Neural progenitor cell (in vitro differentiated cells): ENCODE measurements at places on chromosomes 16 and 17.

- DNase-seq: no peak
These were observed 4.3 kb upstream of the CCL7 start for GRCh38 chr17:34265711-34266110.

DNA sequence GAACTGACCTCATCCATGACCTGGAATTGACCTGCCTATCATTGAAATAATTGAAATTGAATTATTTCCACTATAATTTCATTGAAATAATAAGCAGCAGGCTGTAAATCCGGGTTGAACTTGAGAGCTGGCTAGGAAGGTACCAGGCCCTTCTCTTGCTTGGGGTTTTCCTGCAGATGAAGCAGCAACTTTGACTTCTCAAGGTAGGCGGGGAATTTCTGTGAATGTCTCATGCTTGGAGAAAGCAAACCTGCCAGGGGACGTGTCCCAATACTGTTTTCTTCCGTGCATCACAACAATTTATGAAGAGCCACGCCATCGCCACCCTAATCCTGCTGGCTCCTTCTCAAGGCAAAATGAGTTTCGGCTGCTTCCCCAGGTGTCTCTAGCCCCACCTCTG lies 97.5 kb upstream of the XYLT1 start:
- no peak for DNase-seq

DNA sequence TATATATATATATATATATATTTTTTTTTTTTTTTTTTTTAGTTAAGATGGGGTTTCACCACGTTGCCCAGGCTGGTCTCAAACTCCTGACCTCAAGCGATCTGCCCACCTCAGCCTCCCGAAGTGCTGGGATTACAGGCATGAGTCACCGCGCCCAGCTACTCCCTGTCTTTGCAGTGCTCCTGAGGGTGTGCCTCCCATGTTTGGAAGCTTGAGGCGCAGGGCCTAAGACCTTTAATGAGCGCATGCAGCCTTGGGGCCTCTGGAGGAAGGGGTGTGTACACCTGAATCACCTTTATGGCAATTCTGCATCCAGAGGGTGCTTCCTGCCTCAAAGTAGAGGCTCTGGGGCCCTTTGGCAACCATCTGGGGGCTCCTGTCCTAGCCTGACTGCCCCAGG lies 219.4 kb upstream of the CIBAR2 start:
- no peak for DNase-seq

DNA sequence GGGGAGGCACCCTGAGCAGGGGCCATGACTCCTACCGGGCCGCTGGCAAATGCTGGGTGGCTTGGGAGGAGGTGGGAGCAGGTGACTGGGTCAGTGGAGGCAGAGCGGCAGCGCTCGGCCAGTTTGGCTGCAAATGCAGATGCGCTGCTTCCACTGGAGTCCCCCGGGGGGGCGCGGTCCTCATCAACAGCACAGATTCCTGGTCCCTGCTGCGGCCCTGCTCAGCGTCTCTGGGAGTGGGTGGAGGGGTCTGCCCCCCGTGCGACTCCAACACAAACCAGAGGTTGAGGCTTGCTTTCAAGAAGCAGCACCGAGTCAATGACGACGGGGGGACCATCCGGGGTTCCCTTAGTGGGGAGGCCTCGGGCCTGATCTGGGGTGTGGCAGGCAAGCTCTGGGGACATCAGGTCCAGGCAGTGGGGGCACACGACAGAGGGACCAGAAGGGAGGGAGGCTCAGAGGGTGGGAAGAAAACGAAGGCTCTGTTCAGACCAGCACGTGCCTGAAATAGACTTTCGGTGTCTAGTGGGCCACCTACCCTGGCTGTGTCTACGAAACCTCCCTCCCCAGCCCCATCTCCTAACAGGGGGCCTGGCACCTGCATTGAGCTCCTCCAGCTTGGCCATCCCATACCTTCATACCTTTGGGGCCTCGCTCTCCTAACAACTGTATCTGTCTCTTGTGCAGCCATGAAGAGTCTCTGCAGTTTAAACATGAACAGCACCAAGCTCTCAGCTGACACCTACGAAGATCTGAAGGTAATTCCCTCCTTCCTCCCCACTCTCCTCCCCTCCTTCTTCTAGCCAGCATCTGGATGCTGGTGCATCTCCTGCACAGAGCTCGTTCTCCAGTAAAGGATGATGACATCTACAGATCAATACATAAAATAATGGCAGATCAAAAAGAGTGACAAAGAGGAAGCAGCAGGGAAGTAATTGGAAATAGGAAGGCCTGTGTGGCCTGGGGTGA lies 72.5 kb upstream of the PLCG2 start:
- no peak for DNase-seq

DNA sequence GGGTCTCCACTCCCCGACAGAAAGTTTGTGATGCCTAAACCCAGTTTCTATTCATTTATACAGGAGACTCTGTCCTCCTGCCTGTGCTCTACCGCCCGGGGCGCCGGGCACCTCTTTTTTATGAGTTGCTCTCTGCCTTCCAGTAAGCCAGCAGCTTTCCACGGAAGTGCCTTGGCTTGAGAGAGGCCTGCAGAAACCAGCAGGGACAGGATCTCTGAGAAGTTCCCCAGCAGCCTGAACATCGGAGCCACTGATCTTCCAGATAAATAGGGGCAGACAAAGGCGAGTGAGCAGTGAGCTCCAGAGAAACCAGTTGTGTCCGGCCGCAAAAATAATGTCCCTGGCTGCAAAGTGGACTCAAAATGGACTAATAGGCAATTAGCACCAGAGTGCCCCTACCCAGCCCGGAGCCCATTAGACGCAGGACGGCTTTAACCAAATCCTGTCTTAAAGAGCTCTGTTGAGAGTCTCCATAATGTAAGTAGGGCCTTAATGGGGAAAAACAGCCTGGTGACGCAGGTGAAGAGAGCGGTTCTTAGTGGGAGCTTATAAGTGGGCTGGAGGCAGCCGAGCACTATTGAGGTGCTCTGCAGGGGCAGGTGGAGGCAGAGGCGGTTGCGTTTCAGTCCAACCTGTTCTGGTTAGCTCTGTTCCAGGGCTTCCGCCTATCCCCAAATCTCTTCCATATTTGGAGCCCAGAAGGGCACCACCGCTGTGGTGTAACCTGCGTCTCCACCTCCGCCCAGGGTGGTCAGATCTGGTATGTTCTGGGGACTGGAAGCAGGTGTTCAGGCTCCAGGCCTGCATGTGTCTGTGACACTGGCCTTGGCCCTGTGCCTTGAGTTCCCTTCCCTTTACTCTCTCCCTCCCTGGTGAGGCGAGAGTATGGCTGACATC lies 74.1 kb downstream of the NT5M start:
- no peak for DNase-seq

DNA sequence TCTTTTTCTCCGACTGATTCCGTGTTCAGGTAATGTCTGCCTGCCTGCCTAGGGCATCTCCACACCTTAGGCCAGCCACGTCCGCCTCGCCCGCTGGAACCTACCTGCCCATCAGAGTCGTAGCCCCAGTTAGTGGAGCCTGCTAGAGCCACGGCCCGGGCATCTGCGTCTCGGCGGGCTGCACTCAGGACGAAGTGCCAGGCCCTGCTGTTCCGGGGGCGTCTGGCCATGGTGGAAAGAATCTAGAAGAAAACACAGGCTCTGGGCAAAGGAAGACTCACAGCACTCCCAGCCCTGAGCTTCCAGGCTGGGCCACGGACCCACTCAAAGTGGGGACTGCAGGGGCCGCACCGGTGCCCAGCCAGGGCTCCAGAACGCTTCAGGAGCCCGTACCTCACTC lies 1.1 kb downstream of the SPSB3 start:
- DNase-seq: no peak

DNA sequence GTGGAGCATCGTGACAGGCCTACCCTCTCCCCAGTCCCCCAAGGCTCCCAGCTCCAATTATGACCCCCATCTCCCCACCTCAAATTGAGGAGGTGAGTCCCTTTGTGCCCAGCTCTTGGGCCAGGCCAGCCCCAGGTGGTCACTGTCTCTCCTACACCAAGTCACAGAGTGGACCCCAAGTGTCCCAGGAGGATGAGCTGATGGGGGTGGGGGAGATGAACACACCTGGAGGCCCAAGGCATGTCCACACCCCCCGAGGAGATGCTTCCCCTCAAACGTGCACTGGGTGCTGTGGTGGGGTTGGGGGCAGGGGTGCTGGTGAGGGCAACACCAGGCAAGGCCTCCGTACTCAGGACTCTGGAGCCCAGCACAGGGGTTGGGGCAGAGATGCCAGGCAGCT lies 73.2 kb downstream of the RBFOX3 start:
- no peak for DNase-seq

- DNase-seq: no peak
These were observed 23.1 kb downstream of the COPRS start for GRCh38 chr17:31835984-31836383.

GRCh38 chr17:13035420-13035819 lies 17.6 kb upstream of the ELAC2 start:
- DNase-seq: no peak

DNA sequence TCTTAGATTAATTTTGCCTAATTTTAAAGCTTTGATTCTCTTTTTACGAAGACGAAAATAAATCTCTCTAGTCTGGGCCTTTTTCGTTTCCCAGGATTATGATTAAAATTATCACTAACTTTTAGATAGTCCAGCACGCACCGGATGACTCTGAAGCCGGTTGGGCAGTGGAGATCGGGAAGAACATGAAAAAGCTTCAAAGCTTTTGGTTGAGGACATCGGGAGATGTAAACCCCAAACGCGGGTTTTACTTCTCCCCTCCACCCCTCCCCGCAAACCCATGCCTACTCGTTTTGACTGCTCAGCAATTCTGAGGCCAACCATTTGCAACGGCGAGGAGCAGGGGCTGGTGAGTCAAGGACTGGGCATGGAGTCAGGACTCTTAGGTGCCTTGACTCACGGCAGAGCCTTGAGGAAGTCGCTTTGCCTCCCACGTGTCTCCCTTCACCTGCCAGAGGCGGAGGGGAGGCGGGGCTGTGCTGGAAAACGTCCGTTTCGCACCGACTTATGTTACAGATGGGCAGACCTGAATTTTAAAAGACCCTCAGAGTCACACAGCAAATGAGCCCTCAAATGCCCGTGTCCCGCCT lies 989 bp upstream of the DUSP14 start:
- DNase-seq: peak; percentile 61

DNA sequence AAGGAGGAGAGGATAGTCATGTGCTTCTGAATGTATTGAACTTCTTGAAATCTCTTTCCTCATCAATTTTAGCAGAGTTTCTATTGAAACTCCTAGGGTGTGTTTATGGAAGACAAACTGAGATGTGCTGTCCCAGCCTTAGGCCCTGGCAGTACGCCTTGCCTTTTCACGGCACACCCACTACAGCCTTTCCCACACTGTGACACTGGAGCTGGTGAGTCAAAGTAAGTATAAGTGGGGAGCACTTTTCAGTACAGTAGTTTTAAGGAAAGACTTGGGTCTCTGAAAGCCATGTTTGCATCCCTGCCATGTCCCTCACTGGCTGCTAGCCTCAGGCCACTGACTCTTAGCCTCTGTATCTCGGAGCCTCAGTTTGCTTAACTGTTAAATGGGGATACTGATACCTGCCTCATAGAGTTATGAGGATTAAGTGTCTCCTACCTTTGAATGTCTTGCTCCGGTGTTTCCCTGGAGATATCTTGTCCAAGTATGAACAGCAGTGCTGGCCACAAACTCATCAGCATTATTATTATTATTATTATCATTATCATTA lies 144.7 kb upstream of the CRHR1 start:
- no peak for DNase-seq

DNA sequence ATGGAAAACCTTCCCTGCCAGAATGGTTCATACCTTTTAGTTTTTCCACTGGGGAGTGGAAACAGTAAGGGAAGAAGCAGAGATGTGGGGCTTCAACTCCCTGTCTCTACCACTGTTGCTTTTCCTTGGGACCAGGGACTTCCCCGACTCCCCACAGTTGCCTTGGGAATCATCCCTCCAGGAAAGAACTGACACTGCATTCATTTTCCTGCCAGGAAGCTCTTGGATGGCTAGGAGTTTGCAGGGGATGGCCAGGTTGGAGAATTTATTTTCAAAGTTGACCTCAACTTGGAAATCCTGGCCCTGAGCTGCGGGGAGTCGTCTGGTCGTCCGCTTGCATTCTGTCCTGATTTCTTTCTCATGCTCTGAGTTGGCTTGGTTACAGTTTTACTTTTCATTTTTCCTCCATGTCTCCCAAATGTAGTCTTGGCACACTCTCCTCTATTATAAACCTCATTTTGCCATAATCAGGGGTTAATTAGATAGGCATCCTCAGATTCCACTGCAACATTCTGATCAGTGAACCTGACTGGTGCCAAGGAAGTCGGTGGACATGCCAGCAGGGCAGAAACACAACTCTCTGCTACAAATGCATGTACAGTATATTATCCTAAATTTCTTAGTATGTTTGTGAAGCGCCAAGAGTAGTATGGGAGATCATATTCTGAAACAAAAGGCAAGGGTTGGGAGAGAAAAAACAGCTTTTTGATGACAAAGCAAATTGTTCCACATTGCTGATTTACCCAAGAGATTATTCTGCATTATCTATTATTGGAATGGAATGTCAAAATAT lies 220.5 kb upstream of the XYLT1 start:
- no peak for DNase-seq

DNA sequence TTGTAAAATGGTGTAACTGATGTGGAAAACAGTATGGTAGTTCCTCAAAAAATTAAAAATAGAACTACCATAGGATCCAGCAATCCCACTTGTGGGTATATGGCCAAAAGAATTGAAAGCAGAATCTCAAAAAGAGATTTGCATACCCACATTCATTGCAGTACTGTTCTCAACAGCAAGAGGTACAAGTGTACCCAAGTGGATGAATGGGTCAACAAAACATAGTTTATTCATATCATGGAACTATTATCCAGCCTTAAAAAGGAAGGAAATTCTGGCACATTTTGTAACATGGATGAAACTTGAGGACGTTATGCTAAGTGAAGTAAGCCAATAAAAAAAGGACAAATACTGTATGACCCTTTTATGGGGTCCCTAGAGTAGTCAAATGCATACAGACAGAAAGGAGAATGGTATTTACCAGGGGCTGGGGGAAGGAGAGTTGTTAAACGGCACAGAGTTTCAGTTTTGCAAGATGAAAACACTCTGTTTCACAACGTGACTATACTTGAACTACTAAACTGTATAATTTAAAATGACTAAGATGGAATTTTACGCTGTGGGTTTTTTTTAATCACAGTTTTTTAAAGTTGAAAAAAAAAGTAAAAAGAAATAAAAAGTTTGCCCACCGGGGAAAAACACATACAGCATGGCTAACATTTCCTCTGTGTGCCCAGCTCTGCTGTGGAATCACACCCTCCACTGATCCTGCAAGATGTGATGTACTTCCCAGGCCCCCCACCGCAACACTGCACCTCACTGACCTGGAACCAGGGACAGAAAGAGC lies 6.1 kb downstream of the TVP23A start:
- no peak for DNase-seq
